SK-MEL-5 (cell line): ENCODE measurements at places on chromosomes 4 and X.

DNA sequence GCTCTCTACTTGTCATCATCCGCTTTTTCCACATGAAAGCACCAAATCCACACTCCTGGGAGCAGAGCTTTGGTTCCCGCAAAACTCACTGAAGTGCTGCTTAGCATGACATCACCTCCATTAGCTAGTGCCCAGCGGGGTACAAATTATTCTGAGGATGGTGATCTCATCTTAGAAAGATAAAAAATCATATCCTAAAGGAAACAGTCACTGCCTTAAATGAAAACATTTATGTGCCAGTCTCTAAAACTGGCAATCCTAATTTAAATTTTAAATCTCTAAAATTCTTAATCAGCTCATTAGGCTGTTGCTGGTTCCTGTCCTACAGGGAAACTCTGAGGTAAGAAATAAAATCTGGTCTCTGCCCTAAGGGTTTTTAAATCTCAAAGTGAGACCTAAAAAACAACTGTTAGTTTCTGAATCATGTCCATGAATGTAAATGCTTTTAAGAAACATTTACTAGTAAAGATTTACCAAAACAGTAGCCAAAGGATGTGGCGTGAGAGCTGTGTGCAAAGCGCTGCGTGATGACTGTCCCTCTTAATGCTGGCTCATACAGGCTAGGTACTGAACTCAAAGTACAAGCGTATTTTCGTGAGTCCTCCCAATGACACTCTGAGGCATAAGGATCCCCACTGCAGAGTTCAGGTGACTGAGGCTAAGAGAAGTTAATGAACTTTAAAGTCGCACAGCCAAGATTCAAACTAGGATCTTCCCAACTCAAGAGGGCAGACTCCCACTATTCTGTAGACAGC, 4.5 kb downstream of the CASP3 start:
- DNase-seq: no peak

GRCh38 chrX:118116713-118117550, at the start of gene KLHL13:
KLHL13 (minus strand) TSS chrX:118116810; CDS start chrX:118028473, 88,337 bp downstream.
- peak; percentile 23 for DNase-seq

DNA sequence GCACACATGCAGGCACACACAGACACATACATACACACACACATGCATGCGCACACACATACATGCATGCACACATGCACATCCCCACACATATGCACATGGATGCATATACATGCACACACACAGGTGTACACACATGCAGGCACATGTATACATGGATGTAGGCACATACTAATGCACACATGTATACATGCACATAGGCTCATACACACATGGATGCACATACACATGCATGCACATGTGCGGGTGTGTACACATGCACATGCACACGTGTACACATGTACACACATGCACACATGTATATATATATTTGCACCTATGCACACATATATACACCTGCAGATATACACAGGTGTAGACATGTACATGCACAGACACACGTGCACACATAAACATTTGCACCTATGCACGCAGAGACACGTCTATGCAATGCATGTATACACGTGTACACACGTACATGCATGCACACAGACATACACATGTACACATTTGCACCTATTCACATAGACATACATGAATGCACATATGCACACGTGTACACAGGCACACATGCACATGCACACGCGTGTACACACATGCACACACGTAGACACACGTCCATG, 4.0 kb downstream of the PLCXD1 start:
- DNase-seq: no peak

GRCh38 chrX:15856636-15857035, 2.0 kb upstream of the AP1S2 start:
- DNase-seq: no peak

DNA sequence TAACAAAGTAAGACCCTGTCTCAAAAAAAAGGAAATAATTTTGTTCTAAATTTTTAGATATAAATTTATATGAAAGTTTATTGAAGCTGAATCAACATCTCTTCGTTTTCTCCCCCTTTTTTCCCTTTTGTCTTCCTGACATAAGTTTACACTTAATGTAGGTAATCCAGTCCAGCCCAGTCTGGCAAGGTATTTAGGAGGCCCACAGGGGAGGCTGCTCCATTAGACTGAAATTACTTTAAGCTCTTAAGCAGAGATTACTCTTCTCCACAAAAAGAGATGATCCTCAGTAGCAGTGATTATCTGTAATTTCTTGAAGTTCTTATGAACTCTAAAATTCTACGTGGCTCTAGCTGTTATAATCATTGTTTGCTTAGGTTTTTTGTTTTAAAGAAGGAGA, 46.0 kb downstream of the ANXA5 start:
- no peak for DNase-seq

DNA sequence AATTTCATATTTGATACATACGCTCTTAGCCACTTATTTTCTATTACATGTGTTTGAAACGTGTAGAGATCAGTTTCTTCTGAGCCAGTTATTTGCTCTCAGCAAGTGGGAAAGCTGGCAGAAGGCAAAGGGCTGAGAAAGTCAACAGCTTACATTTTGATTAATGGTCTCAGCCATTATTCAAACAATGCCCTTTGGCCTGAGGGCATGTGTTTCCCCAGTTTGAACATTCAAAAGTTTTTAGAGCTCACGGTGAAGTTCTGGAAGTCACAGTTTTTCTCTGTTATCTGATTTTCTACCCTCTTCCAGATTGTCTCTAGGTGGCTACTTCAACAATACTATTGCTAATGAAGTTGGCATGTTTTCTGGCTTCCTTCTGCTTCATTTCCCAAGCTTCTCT, 591.8 kb upstream of the CPEB2 start:
- DNase-seq: no peak

DNA sequence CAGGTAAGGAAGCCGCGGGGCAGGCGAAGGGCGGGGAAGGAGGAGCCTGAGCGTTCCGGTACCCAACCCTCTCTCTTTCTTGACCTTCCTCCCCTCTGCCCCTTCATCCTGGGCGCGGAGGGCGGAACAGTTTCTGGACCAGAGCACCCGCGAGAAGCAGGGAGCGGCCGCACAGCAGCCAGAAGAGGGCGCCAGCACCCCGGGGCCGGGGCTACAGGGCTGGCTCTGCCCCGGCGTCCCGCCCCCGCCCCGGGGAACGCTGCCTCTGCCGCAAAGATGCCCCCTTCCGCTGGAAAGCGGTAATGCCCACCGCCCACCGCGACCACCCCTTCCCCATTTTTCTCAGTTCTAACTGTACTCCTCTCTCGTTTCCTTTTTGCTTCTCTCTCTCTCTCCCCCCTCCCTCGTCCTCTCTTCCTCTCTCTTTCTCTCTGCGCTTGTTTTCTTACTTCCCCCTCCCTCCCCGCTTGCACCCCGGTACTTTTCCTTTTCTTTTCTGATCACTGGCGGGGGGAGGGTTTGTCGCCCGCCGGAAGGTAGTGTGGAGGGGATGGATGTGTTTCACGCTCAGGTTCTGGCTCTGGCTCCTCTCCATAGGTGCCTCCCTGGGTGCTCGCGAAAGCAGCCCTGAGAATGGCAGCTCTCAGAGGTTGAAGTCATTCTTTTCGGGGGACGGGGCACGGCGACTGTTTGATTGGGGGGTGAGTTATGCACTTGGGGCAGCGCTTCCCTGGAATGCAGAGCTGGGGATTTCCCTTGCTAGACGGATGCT, 13.1 kb upstream of the PRDM8 start:
- peak; percentile 65 for DNase-seq

DNA sequence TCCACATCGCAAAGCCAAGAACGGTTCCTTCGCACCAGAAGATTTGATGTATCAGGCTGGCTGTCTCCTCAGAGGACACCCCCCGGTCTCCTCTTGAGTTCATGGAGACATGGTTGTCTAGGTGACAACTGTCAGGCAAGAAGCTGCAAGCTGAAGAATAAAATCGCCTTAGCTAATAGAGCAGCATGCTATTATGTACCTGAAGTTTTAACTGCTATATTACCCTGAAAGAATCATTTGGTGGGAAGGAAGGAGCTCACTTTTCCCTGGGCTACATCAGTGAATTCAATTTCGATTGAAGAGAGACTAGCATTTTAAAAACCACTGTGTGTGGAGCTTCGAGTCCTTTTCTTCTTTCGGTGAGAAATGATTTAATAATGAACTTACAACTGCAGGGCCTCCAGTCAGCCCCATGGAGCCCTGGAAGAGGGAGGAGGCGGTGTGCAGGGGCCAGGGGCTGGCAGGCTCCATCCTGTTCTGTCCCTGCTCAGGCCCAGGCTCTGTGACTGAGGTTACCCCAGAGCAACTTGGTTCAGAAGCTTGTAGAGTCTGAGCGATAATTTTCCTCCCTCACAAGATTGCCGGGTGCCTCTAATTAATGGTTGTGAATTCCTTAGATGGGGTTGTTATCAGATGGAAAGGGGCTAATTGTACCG, 191.3 kb downstream of the MID1IP1 start:
- DNase-seq: no peak

DNA sequence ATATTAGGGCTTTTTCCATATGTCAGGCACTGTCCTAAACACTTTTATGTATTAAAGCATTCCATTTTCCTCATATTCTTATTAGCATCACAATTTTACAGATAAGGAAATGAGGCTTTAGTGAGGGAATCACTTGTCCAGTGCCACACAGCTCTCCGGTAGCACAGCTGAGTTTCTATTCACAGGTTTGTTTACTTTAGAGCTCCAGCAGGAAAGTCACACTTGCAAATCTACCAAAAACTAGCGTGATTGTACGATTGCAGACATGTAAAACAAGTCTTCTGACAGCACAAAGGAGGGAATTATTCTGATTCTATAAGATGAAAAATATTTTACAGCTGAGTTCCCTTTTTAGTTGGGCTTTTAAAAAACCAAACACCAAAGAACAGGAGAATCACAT, 472.1 kb downstream of the TMA16 start:
- DNase-seq: no peak

DNA sequence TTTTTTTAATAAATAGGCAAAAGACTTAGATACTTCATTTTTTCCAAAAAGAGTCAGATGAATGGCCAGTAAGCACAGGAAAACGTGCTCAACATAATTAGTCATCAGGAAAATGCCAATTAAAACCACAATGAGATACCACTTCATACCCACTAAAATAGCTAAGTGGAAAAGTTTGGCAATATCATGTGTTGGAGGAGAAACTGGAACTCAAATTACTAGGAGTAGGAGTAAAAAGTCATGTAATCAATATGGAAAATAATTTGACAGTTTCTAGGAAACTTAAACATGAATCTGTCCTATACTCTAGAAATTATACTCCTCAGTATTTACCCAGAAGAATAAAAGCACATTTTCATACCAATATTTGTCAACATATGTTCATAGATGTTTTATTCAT, 449.8 kb downstream of the INPP4B start:
- no peak for DNase-seq

GRCh38 chrX:149628280-149628679, 3.3 kb downstream of the TMEM185A start:
- no peak for DNase-seq

DNA sequence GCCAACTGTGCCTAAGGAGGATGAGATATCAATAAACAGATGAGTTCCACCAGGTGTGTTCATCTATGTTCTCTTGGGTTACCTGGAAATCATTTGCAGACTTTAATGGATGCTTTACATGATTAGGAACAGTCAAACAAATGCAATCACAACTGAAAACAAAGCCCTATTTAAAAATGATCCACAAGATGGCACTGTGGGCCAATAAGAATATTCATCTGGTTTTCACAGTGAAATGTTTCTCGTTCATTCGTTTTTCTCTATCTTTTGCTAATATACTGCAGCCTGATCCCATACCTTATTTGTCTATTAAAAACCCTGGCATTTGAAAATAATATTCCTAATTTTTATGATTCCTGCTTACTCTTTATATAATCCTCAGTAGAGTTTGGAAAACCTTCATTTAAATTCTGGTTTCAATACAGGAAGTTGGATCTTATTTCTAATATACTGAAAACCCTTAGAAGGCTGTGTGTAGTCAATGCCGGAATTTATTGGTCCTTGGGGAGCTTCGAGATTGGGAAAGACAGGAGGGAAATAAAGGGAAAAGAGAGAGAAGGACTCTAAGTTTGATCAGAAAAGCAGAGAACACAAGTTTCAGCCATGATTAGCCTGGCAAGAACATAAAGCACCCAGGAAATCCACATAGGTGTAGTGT, 63.8 kb upstream of the TAPT1 start:
- DNase-seq: peak; percentile 59

DNA sequence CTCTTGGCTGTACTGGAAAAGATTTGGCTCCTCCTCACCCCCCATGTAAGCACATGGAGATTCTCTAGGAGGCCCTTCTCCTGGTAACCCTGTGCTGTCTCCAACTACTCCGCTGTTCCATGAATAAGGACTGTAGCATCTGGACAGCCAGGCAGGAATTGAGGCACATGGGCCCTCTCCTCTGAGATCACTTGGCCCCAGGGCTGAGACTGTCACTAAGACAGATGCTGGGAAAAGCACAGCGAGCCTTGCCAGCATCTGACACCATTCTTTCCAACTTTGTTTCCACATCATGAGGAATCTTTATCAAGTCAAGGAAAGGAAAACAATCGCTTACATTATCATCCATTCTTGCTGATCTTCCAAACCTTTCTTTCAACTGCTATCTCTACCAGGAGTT, 222.6 kb upstream of the INTU start:
- no peak for DNase-seq

- DNase-seq: no peak
Measured at GRCh38 chr4:1992468-1993168, 16.2 kb downstream of the NELFA start.

- DNase-seq: no peak
Measured at GRCh38 chr4:147461161-147461560, 19.7 kb upstream of the EDNRA start.

- peak; percentile 54 for DNase-seq
Measured at GRCh38 chr4:66688674-66689073, 856.6 kb downstream of the CENPC start.

DNA sequence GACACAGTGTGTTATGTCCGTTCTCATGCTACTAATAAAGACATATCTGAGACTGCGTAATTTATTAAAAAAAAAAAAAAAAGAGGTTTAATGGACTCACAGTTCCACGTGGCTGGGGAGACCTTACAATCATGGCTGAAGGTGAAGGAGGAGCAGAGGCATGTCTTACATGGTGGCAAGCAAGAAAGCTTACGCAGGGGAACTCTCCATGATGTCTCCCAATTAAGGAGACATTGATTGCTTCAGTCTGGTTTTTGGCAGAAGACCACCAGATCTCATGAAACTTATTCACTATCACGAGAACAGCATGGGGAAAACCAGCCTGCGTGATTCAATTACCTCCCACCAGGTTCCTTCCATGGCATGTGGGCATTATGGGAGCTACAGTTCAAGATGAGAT, 221.8 kb downstream of the ASMT start:
- DNase-seq: no peak
